ENCODE measurements at places on chromosomes 11 and 22.

- no peak for DNase-seq
Observed at GRCh38 chr11:8067929-8068575, 13.0 kb upstream of the TUB start.

DNA sequence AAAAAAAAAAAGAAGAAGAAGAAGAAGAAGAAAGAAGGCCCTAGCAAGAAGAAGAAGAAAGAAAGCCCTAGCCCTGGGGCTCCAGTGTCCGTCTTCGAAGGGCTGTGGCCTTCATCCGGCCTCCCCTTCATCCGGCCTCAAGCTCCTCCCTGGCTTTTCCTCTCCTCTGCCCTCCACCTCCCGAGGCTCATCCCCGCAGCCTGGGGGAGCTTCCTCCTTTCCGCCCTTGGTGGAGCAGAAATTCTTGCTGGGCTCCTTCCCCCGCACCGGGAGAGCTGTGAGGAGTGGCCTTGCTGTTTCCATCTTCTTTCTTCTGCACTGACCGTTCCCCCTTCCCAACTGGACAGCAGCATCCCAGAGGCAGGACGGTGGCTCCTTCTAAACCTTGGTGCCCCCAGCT lies 9.5 kb upstream of the LTO1 start:
- DNase-seq: no peak

DNA sequence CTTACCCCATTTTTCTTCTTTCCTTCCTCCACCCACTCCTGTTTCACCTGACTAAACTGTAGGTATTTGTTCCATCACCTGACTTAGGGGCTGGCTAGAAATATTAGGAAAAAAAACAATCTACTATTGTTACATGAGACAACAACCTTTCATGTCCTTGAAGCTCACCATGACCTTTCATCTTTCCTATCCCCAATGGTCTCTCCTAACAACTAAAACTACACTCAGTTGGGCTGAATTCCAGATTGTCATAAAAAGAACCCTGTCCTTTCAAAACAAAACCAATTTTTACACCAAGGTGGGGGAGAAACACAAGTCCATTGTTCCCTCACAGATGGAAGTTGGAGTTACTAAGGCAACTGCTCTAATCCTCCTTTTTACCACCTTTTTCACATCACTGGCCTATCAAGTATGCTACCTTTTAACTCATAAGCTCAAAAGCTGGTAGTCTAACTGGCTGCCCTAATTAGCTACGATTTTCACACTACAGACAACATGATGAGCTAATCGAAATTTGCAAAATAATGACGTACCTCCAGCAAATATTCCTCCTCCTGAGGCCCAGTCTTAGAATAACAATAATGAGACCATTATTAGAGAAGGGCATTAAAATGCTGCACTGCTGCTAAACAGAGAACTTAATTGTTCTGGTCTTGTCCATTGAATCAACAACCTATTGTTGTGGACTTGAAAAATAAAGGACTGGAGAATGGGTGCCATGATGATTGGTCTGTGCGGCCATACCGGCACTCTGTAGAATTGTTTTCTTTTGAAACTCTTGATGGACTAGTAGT lies 46.5 kb upstream of the SOX6 start:
- DNase-seq: no peak

DNA sequence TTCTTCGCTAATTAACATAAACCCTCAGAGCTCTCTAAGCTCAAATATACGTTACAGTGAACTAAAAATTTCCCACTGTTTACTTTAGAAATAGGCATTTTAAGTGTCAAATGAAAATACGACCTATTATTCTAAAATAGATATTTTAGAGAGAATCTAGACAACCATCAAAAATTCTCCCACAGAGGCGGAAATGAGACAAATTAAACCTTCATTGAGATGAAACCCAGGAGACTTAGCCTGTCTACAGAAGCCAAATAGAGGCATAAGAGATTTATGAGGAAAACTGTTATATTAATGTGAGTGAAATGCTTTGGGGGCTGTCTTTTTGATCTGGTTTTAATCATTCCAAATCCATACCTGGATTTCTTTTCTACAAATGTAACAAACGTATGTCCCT lies 232.0 kb upstream of the GRIA4 start:
- no peak for DNase-seq

GRCh38 chr22:39431821-39432251 lies 25.0 kb upstream of the MGAT3 start:
- no peak for DNase-seq

GRCh38 chr22:19446603-19447329 lies 745 bp downstream of the C22orf39 start:
- no peak for DNase-seq

- DNase-seq: no peak
Observed at GRCh38 chr11:130802567-130802966, 113.7 kb downstream of the SNX19 start.

DNA sequence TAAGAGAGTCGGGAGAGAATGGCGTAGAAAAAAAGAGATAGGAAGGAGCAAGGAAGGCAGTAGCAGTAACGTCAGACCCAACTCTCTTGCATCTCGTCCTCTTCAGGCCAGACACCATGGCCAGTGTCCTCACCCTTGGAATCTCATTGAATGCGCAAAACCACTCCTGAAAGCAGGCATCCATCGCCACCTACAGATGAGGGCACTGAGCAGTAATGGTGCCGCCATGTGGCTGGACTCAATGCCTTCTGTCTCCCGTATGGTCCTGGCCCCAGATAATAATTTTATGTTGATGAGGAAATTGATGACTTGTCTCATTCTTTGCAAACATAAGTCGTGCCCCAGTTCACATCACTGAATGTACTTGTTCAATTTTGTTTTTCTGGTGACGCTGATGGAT lies 17.8 kb upstream of the ALX4 start:
- DNase-seq: no peak

DNA sequence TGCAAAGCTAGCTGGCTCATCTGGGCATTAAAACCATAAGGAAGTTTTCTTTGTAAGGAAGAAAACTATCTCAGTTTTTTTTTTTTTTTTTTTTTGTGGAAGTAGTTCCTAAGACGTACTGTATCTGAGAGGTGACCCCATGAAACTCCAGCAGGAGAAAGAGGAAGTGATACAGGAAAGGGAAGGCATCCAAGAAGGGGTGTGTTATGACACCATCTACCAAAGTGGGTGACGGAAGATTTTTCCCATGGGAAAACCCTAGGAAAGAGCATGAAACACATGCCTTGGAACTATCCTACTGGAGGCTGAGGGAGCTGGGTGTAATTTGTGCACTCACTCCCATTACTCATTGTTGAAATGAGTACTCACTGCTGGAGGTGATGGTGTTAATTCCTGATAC lies 63.8 kb upstream of the ARHGAP20 start:
- no peak for DNase-seq

DNA sequence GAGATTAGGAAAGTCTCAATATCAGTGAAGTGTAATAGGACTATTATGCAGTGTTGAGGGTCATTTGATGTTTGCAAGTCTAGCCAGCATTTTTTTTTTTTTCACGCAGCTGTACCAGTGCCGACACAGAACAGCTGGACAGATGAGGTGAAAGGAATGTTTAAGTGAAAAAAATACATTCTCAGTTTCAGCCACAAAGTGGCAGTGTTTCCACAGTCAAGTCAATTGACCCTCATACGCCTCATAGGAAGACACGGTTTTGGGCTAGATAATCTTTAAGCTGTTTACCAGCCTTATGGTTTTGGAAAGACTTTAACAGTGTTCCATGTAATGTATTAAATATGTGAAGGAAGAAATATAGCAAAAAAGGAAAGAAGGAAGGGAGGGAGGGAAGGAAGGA lies 349.9 kb upstream of the ANO3 start:
- DNase-seq: peak; percentile 52

DNA sequence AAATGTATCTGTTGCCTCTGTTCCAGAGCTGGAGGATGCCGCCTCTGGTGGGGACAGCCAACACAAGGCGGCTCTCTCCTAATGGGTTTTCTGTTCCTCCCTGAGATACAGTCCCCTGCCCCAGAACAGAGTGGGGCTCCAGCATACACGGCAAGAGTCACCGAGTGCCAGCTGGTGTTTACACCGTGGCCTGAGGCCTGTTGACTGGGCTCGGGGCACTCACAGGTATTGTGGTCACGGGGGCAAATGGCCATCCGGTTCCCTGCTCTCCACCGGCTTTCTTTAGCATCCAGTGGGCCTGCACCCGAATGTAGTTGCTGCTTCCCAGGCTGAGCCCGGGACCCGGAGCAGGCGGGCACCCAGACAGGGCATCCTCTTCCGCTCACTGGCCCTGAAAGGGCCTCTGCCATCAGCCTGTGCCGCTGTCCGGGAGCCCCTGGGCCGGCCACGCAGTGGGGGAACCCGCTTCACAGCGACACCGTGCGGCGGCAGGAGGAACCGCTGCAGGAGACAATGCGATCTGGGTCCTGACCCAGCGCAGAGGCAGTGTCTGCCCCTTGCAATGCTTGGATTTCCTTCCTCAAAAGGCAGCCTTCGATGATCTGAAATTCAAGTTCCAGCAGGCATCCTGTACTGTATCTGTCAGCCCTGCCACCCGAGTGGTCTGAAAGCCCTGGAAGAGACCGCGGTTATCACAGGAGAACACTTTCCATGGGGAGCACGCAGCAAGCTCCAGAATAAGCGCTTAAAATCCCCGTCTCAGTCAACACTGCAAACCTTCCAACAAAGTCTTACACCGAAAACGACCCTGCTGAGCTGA lies 859 bp upstream of the KRTAP5-5 start:
- peak; percentile 60 for DNase-seq

DNA sequence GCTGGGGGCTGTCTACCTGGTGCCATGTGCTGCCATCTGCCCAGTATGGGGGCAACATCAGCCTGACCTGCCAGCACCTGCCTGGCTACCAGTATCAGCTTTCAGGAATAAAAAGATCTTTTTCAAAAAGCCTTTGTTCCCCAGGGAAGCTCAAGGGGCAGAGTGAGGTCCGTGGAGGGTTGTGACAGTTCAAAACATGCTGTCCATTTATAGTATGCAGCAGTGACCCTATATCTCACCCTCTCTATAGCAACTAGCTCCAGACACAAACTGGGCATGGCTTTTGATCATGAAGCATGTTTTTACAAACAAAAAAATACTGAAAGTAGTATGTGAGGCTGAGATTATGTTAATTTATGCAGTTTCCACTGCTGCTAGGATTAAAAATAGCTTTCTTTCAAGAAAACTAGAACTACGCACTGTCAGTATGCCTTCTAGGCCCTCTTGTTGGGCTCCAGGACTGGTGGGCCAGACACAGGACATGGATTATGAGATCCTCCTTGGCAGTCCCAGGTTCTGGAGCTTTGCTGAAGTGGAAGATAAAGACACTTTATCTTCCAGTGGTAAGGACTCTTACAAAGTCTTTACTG lies 23.4 kb downstream of the NAV2 start:
- DNase-seq: no peak

GRCh38 chr11:15494740-15495139 lies 380.0 kb downstream of the INSC start:
- no peak for DNase-seq

GRCh38 chr11:1650034-1650917 lies 20.7 kb downstream of the KRTAP5-5 start:
- DNase-seq: no peak

- peak; percentile 44 for DNase-seq
Observed at GRCh38 chr22:25747245-25747944, 5.4 kb downstream of the MYO18B start.

- DNase-seq: peak; percentile 83
Observed at GRCh38 chr22:34414467-34415440, 494.5 kb upstream of the LARGE1 start.

DNA sequence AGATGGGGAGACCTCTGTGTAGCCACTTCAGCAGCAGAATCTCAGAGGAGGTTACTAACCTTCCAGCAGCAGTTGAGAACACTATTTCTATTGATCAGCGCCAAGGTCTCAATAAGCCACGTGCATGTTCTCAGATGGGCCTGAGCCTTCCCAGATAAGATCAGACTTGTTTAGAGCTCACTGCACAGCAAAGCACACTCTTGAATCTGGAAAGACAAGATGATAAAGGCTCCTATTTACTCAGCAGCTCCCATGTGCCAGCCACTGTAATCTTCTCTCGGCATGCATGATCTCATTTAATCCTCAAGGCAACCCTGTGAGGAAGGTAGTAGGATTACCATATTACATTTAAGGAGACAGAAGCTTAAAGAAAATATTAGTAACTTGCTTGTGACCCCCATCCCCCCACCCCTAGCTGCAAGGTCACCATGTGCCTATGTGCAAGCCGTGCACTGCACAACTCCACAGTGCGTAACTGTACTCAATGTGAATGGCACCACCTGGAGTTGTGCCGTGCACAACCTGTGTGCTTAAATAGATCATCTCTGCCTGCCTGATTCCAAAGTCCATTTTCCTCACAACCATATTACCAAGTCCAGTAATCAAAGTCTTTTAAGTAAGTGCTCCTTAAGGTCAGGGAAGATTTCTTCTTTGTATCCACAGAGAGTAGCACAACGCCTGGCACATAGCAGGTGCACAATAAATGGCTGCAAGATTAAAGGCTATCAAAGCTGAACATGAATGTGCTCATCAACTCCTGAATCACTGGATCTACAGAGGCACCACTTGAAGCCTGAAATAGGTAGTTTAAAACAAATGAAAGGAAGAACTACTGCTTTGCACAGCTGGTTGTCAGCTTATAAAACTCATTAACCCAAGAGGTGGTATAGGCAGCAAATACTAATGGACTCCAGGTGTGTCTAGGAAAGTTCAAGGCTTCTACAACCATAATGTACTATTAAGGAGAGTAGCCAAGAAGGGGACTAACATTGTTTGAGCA lies 293.8 kb downstream of the BUD13 start:
- no peak for DNase-seq

DNA sequence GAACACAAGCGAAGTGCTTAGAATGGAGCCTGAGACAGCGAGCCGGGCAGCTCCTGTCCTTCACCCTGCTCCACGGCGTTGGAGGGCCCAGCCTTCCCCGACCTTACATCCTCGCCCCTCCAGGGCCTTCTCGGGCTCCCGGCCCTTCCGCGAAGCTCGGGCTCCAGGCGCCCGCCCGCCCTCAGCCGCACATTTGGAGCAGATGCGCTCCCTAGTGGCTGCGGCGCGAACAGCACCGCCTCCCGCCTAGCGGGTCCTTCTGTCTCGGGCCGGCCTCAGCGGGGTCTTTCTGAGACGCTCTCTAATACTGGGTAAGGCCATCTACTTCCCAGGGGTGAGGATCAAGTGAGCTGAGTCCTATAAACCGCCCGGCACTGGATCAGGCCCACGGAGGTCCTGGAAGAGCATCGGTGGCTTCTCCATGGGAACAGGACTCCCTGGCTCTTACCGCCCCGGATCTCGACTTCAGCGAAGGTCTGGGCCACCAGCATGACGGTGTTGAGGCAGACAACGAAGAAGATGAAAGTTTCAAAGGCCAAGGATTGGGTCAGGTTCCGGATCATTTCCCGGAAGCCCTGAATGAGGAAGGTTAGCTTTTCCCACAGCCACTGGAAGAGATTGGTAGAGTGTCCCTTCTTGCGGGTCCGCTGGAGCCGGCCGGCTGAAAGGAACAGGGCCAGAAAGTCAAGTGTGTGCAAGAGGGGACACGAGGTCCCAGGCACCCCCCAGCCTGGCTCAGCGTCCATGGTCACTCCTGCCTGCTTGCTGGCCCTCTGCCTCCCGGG lies 3.7 kb downstream of the CATSPER1 start:
- peak; percentile 77 for DNase-seq

DNA sequence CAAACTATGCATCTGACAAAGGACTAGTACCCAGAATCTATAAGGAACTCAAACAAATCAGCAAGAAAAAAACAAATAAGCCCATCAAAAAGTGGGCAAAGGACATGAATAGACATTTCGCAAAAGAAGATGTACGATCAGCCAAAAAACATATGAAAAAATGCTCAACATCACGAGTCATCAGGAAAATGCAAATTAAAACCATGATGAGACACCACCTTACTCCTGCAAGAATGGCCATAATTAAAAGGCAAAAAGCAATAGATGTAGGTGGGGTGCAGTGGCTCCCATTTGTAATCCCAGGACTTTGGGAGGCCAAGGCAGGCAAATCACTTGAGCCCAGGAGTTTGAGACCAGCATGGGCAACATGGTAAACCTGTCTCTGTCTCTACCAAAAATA lies 10.4 kb upstream of the OR10V1 start:
- DNase-seq: no peak
